ENCODE measurements at places on chromosomes 6 and 20.

DNA sequence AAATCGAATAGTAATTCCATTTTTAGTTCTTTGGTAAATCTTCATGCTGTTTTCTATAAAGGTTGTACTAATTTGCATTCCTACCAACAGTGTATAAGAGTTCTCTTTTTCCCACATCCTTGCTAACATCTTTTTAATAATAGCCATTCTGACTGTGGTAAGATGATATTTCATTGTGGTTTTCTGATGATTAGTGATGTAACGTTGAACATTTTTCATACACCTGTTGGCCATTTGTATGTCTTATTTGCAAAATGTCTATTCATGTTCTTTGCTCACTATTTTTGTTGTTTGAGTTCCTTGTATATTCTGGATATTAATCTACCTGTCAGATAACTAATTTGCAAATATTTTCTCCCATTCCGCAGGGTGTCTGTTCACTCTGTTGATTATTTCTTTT, 64.5 kb downstream of the LIN28B start:
- no peak for DNase-seq

DNA sequence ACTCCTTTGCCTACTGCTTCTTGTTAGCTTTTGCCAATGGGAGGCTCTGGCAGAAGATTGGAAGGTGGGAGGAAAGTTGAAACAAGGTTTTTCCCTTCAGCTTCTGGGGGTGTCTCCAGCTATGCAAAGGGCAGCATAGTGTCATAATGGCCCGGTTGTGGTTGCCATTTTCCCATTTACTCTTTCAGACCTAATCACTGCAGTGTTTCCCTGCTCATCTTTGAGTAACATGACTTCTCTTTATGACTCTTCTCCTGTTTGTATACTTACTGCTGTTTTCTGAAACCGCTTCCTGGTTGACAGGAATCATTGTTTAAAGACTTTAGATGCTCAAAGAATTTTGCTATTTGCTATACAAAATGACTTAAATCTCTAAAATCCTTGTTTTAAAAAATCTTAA, 19.9 kb downstream of the NRN1 start:
- no peak for DNase-seq

GRCh38 chr20:11350126-11351005, 567.3 kb upstream of the BTBD3 start:
- peak; percentile 79 for DNase-seq

DNA sequence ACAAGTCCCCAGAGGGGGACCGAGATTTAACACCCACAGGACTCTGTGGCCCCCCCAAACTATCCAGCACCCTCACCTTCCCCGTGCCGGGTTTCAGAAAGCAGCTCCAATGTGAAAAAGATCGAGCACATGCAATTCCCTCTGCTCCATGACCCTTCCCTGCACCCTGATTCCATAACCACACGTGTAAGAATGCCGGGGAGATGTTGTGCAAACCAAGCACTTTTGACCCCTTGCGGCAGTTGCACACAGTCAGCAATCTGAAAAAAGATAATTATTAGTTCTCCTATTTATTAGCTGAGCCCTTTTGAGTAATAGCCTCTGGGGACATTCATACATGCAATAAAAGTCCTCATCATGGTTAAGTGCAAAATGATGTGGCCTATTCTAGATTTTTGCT, 13.0 kb downstream of the FOXQ1 start:
- DNase-seq: no peak

DNA sequence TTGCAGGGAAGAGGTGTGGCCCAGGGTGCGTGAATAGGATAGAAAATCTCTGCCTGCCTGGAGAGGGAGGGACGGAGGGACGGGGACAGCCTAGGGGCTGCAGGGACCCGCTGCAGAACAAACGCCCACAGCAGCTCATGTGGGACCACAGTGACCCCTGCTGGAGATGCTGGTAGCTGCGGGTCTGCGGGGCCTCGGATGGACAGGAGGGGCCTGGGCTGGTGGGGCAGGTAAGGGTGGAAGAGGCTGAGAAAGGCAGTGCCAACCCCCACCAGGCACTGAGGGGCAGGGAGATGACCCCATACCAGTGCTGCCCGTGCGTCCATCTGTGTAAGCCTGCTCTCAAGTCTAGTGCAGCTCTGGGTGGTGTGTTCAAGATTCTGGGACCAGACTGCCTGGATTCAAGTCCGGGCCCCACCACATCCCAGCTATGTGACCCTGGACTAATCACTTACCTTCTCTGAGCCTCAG, 39.4 kb downstream of the KIAA1755 start:
- peak; percentile 69 for DNase-seq

DNA sequence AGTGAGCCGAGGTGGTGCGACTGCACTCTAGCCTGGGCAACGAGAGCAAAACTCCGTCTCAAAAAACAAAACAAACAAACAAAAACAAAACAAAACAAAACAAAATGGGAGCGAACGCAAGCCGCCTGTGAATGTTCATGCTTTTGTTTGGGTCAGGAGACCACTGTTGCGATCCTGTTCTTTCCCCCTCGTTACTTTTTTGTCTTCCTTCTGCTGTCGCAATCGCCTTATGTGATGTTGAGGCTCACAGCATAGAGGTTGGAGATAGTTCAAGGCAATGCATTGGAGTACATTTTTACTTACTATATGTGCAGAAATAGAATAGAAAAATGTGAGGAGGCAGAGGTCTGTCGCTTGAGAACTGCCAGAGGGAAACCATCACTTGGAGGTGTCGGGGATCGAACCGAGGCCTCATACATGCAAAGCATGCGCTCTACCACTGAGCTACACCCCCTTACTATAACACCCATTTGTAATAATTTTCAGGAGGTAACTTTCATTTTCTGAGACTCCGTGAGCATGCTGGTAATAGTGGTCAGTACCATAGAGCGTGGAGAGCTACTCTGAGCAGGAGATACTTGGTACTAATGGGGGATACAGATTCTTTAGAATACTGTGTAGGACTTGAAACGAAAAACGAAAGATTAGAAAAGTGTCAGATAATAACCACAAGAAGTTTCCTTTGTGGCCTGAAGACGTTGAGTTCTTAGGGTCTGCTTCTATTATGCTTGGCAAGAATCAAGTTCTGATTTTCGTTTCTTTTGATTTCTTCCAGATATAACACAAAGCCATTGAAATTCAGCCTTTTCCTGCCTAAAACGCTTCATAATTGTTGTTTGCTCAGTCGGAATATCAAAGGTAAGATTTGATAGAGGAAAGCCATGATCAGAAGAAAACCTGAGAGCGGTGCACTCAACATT, 121.1 kb downstream of the TRIM27 start:
- DNase-seq: peak; percentile 29

DNA sequence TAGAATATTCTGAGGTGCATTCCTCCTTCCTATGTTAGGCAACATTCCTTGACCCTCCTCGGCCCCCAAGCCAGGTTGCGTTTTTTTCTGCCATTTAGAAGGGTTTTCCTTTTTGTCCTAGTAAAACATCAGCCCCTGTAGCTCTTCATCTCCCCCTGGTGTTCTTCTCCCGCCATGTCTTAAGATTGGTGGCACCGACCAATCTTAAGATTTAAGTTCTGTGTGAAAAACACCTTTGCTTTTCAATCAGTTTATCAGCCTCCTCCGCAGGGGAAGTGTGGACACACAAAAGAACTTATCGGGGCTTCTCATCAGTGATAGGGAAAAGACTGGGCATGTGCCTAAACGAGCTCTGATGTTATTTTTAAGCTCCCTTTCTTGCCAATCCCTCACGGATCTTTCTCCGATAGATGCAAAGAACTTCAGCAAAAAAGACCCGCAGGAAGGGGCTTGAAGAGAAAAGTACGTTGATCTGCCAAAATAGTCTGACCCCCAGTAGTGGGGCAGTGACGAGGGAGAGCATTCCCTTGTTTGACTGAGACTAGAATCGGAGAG, 719 bp upstream of the EDN1 start:
- peak; percentile 83 for DNase-seq

GRCh38 chr6:90644492-90644891, 57.6 kb upstream of the MAP3K7 start:
- DNase-seq: no peak

GRCh38 chr6:99119109-99120031, 171.6 kb upstream of the FBXL4 start:
- peak; percentile 47 for DNase-seq

DNA sequence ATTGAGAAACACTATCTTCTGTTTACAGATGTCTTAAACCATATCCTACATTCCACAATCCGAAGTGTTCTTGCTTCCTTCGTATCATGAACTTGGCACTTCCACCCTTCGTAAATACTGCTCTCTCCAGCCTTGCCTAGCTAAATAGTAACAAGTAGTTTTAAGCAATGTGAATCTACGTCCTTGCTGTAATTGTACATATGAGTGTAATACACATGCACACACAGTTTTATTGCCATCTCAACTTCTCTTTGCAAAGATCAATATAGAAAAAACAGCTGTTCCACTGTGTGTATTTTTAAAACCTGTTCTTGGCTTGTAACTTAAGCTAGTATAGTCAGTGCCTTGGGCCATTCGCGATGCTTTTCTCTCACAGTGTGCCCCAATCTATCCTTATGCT, 1524.7 kb downstream of the GRIK2 start:
- DNase-seq: no peak

GRCh38 chr6:133595111-133595761, 293.7 kb upstream of the TCF21 start:
- DNase-seq: peak; percentile 3

DNA sequence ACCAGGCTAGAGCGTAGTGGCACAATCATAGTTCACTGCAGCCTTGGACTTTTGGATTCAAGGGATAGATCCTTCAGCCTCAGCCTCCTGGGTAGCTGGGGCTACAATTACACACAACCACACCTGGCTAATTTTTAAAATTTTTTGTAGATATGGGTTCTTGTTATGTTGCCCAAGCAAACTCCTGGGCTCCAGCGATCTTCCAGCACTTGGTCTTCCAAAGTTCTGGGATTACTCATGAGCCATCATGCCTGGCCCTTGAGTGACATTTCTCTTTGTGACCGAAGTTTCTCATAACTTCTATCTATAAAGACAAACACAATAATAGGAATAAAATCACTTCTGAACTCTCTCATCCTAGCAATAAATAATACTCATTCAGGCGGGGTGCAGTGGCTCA, 26.1 kb upstream of the GMPR start:
- DNase-seq: no peak

DNA sequence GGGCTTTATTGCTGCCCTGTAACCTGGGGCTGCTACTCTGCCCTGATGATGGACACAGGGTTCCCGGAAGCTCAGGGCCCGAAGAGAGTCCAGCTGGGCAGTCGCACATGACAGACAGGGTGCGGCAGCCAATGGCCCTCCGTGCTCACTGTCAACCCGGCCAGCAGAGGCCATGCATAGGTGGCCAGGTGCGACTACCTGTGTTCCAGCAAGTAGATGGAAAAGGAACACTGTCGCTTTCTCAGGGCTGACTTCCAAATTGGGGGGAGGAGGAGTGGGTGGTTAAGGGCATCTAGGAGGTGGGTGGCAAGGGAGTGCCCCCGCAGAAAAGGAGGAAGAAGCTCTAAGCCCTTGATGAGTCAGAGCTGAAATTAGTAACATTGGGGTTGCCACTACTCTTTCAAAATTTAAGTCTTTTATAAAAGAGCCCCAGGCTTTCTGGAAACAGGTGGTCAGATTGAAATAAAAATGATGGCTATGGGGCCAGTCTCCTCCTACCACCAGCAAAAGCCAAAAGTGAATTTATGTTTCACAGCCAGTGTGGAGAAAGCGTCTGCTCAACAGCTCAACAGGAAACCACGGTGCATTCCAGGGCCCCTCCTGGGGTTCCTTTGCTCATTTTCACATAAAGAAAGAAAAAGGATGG, 2.3 kb upstream of the RAMACL start:
- DNase-seq: peak; percentile 79

Measured in cardiac fibroblast (primary cell).